ENCODE measurements at places on chromosomes 13 and 19.
A peak's percentile ranks its signal among the peaks of the same experiment; 100 is the strongest.

- DNase-seq: no peak
Observed at GRCh38 chr13:20387441-20387971, 138.2 kb downstream of the CRYL1 start.

- DNase-seq: no peak
Observed at GRCh38 chr13:101454767-101455166, 2.3 kb downstream of the ITGBL1 start.

- DNase-seq: no peak
Observed at GRCh38 chr13:79119578-79120107, 286.4 kb downstream of the RBM26 start.

- DNase-seq: peak; percentile 26
Observed at GRCh38 chr13:31172001-31172400, 10.3 kb upstream of the HSPH1 start.

DNA sequence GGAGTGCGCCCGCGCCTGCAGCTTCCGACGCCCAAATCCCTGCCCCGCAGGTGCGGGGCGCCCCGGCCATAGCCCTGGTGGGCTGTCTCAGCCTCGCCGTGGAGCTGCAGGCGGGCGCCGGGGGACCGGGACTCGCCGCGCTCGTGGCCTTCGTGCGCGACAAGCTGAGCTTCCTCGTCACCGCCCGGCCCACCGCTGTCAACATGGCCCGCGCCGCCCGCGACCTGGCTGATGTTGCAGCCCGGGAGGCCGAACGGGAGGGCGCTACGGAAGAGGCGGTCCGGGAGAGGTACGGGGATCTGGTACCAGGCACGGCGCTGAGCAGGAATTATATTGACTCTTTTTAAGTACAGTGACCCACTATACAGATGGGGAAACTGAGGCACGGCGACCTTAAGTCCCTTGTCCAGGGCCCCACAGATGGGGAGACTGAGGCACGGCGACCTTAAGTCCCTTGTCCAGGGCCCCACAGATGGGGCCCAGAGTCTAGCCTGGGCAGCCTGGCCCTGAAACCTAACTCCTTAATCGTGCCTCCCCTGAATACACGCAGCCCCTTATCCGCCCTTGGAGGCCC is 586 bp downstream of the MRI1 start:
- peak; percentile 50 for DNase-seq

DNA sequence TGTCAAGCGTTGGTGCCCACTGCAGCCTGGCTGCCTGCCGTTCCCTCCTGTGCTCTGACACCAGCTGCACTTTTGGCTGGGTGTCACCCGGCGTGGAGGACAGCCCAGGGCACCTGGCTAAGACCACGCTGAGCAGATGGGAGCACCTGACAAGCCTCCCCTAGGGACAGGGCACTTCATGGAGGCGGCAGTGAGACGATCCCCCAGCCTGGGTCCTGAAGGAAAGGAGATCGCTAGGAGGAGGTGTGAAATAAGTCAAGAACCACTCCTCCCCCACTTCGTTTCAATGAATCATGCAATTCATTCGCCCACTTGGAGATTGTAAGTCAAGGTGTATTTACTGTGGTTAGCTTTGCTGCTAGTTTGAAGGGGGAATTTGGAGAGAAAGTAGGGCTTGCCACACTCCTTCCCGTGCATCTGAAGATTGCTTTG is 38.8 kb downstream of the VSTM2B start:
- no peak for DNase-seq

GRCh38 chr13:27842571-27842970 is 50.3 kb downstream of the GSX1 start:
- DNase-seq: no peak

Data from hepatic stellate cell (primary cell).